NCI-H2107 (cell line): ENCODE measurements at places on chromosomes 2 and 18.
A peak's percentile ranks its signal among the peaks of the same experiment; 100 is the strongest.

- no peak for DNase-seq
Measured at GRCh38 chr2:150477347-150477746, 10.1 kb downstream of the RND3 start.

DNA sequence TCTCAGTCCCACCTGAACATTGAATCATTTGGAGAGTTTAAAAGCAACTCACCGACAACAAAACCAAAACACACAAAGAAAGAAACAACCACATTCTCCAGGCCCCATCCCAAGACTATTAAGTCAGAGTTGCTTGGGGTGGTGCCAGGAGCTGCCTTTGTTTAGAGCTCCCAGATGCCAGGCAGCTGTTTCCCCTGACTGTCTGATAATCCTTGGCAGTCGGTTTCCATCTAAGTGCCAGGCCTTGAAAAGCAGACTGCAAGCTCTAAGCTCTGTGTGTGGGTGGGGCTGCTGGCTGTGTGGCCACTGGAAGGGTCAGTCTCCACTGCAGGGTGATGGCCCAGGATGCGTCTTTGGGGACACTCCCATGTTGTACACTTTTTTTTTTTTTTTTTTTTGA is 255.3 kb upstream of the AGAP1 start:
- DNase-seq: no peak

- DNase-seq: no peak
Measured at GRCh38 chr18:286515-287310, 18.9 kb upstream of the THOC1 start.

DNA sequence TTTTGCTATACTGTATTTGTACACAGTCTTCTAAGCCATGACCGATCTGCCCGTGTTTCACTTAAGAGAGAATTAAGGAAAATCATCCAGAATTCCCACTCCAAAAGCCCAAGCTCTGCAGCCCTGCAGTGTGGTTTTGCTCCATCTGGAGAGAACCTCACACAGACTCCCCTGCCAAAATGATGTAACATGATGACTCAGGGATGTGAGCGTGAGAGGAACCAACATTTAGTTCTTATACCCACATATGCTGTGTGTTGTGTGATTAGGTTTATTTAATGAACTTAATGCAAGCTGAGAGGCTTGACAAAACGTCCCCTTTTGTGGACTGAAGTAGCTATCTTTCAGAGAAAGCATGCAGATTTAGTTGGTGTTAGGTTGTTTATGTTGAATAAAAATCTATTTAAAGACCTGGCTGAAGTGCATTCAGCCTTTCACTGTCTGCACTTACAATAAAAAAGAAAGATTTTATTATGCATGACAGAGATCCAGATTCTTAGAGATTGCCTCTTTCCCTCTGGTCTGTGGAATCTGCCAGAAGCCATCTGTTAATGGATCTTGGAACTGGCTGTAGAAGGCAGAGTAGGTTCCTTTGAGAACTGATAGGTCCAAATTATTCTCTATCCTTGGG is 6.3 kb downstream of the RAB12 start:
- DNase-seq: peak; percentile 26

- no peak for DNase-seq
Measured at GRCh38 chr18:74316257-74317170, 875 bp downstream of the C18orf63 start.

GRCh38 chr2:24932715-24933114 is 12.7 kb upstream of the ADCY3 start:
- DNase-seq: no peak

DNA sequence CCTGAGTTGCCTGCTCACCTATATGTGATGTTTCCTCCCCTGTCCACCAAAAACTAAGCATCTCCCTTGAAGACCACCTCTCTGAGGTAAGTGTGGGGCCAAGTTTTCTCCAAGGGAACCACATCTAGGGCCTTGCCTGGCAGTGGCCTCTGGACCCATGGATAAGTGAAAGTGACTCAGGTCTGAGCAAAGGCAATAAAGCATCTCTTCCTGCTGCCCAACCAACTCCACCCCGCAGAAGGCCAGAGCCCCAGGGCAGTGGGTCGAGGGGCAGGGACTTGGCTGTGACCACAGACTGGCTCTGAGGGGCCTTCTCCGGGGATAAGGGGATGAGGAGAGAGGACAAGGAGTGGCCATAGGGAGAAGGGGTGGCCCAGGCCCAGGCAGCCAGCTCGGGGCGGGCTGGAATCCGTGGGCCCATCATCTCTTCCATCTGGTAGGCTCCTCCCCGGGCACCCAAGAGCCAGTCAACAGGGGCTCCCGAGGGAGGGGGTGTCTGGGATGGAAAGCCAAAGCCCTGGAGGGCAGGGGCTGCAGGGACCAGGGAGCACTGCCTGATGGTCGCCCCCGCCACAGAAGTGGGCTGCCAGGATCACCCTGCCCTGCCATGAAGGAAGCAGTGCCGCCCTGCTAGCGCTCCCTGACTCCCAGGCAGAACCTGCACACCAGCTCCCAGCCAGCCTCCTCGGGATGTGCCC is 33.4 kb downstream of the EMX1 start:
- DNase-seq: no peak

DNA sequence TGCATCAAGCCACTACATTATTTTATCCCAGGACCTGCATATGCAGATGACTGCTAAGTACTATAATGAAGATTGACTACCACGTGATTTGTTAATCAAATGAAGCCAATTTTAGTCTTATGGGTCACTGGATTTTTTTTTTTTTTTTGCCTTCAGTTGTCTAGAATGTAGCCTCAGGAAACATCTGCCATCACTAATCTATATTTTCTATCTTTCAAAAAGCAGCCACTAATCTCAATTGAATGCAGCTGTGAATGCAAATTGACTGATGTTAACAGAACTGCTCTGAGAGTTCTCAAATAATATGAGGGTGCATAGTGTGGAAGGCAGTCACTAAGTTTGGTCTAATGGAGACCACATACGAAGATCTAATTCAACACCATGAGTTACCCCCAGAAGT is 106.3 kb downstream of the ABCA12 start:
- DNase-seq: no peak

GRCh38 chr2:105675841-105676240 is 68.9 kb upstream of the NCK2 start:
- no peak for DNase-seq
